Type B pancreatic cell (in vitro differentiated cells): ENCODE measurements at places on chromosomes 2 and 18. TPM values are rescaled to one million over a fixed set of nuclear protein-coding genes. Genes with fewer than 3 reads are reported as not detected.

DNA sequence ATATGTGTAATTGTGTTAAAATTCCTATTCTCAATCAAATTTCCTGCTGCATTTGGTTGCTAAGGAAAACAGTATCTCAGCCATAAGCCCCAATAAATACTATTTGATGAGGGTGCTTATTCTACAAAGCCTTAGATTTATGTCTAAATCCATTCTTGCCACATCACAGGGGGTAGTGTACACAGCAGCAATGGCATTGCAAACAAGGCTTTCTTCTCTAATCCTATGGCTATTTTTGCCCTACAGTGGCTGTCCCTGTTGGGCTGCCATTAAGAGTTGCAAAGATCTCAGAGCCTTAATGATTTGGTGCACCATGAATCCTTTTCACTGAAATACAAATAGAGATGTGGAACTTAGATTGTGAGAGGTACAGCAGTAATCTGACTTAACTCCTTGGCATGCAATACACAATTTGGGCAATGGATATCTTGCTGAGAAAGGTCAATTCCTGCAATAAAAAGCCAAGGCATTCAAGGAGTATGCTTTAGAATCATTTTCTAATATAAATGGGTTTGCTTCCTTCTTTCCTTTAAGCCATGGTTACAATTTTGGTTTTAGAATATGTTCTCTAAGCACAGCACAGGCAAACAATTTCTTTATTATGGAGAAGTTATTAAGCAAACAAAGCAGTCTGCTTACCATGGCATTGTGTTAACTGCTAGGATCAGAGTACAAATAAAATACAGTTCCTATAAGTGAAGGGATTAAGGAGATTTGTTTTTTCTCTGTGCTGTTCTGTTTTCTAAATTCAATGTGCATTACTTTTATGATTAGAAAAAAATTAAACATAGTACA, 69.8 kb upstream of the CD302 start:
- no peak overlapping the region for H3K27ac ChIP-seq
- no peaks in the 10 kb centered on the region for H3K27me3 ChIP-seq

GRCh38 chr18:48922226-48922800, 28.5 kb downstream of the SMAD7 start:
- H3K27ac ChIP-seq = peak overlapping the region; percentile 19
- H3K27me3 ChIP-seq = no peaks in the 10 kb centered on the region
- H3K4me1 ChIP-seq = peaks cover 53% of the 10 kb centered on the region

GRCh38 chr2:173238385-173238784, 116.3 kb upstream of the CDCA7 start:
- H3K36me3 ChIP-seq = peaks cover 23% of the 10 kb centered on the region
- no peak for DNase-seq
- no peak overlapping the region for H3K27ac ChIP-seq

EPB41L3 gene
- 58.1 and 65.9 TPM in 2 replicates for total RNA-seq

GRCh38 chr2:17892770-17893534, 14.5 kb downstream of the KCNS3 start:
- no peaks in the 10 kb centered on the region for H3K36me3 ChIP-seq
- H3K27me3 ChIP-seq = peaks cover 2% of the 10 kb centered on the region
- no peak overlapping the region for H3K4me3 ChIP-seq
- DNase-seq = no peak
- H3K4me1 ChIP-seq = no peaks in the 10 kb centered on the region

DNA sequence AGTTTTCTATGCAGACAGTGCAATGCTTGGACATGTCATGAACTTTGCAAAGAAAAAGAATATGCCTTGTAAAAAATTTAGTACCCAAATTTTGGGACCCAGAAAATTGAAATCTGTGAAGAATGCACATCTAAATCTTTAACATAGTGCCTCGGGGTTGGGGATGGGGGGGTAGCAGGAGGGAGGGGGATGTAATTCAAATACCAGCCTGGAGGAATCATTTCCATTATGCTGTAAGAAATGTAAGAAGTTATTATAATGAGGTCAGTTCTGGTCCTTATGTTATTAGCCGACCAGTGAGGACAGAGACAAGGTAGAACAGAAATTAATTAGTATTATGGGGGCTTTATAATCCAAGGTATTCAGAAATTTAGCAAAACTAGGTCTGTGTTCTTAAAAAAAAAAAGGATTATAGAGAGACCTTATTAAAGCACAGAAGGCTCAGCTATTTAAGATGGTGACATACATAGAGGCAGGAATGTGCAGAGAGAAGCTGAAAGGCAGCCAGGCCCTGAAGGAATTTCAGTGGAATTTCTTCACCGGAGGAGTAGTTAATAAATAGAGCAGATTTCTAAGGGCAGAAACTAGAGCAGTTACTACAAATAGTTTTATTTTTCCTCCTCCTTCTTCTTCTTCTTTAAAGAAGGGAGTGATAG, 89.0 kb upstream of the RBMS1 start:
- H3K4me3 ChIP-seq = peak overlapping the region; percentile 21
- DNase-seq = no peak
- H3K4me1 ChIP-seq = peaks cover 23% of the 10 kb centered on the region
- H3K36me3 ChIP-seq = peaks cover 3% of the 10 kb centered on the region
- peak overlapping the region; percentile 79 for H3K27ac ChIP-seq
- no peaks in the 10 kb centered on the region for H3K27me3 ChIP-seq

ARHGEF33 gene
- 1.0 and 1.5 TPM in 2 replicates for total RNA-seq

GRCh38 chr2:45214550-45214949, 205.3 kb upstream of the SIX2 start:
- H3K4me1 ChIP-seq = peaks cover 5% of the 10 kb centered on the region
- peaks cover 4% of the 10 kb centered on the region for H3K36me3 ChIP-seq
- no peak overlapping the region for H3K4me3 ChIP-seq
- H3K27ac ChIP-seq = no peak overlapping the region

LBX2 gene
- 1.5 and 2.8 TPM in 2 replicates for total RNA-seq

DNA sequence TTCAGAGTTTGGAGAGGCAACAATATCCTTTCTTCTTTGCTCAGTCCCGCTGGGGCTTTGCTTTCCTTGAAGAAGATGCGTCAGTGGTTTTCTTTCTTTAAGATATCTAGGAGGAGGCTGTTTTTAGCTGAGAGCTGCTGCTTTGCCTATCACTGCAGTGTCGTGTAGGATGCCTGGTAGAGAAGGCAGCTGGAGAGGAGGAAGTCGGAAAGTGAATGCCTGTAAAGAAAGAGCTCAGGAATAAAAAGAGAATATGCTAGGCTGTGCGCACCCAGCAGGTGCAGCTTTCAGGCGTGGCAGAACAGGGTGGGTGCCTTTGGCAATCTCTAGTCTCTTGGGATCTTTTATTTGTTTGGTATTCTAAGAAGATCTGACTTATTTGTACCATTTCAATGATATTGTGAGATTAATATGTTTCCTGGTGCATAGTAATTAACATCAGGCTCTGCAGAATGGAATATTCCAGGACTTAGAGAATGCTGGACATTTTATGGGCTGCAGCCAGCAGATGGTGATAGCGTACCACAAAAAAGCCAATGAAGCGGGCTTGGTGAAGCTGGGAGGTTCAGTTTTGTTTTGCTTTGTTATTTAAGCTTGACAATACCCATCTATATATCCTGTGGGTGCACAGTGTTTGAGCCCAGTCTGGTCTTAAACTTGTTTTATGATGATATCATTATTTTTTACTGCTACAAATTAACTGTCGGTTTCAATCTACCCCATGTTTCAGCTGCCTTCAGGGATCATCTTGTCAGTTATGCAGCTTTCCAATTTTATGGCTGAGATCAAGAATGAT, 34.9 kb downstream of the CAVIN2 start:
- DNase-seq = no peak
- H3K27me3 ChIP-seq = peaks cover 3% of the 10 kb centered on the region
- peaks cover 3% of the 10 kb centered on the region for H3K4me1 ChIP-seq

DNA sequence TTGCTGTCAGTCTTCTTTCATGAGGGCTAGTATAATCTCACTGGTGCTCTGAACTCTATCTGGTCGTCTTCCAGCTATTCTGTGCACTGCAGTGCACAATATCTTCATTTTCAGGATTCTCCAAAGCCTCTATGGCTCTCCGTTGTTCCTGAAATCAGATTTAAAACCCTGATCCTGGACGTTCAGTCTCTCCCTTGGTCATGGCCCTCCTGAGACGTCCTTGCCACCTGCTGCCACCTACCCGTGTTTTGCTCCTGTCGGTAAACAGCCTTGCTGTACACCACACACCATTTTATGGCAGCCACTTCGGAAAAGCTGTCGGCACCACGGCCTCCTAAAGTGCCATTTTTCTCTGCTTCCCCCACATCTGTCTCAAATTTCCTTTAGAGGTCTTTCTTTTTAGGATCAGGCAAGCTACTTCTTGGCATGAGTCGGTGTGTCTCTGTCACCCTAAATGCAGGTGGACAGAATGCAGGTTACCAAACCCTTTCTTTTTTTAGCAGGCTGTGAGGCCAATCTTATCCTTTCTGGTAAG, 170.0 kb downstream of the HRH4 start:
- no peak for DNase-seq
- H3K27ac ChIP-seq = no peak overlapping the region
- peaks cover 4% of the 10 kb centered on the region for H3K27me3 ChIP-seq
- H3K4me1 ChIP-seq = peaks cover 6% of the 10 kb centered on the region

DNA sequence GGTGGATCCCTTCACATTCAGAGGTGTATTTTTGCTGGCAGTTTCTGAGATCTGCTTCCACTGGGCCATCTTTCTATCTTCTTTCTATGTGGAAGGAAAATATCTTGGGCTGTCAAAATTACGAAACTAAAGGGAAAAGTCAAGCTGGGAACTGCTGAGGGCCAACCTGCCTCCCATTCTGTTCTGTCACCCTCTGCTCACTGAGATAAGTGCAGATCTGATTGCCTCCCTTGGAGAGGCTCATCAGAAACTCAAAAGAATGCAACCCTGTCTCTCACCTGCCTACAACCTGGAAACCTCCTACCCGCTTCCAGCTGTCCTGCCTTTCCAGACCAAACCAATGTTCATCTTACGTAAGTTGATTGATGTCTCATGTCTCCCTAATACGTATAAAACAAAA, 26.5 kb downstream of the RAX start:
- peaks cover 6% of the 10 kb centered on the region for H3K4me1 ChIP-seq
- no peak overlapping the region for H3K4me3 ChIP-seq
- peaks cover 72% of the 10 kb centered on the region for H3K27me3 ChIP-seq

CYBRD1 gene
- 12.9 and 21.1 TPM in 2 replicates for total RNA-seq

DNA sequence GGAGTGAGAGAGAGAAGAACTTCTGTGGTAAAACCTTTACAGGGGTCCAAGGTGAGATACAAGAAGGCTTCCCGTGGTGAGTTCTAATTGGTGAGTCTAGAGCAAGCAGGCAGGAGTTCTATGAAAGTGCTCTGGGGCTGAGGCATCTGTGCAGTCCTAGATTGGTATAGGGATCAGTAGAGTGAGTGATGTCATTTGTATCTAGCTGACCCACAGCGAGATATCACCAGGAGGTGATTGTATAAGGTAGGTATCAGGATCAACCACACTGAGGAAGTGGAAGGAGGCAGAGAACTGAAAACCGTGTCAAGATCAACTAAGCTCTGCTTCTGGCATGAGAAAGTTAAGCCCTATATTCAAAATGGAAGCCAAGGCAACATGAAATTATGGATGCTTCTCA, 1648.9 kb upstream of the TMEFF2 start:
- no peak overlapping the region for H3K4me3 ChIP-seq
- no peaks in the 10 kb centered on the region for H3K27me3 ChIP-seq
- H3K27ac ChIP-seq = no peak overlapping the region
- no peaks in the 10 kb centered on the region for H3K36me3 ChIP-seq

- H3K27ac ChIP-seq = no peak overlapping the region
- peaks cover 18% of the 10 kb centered on the region for H3K4me1 ChIP-seq
- DNase-seq = no peak
- H3K36me3 ChIP-seq = peaks cover 3% of the 10 kb centered on the region
Measured at GRCh38 chr2:212908682-212909435, 242.6 kb downstream of the IKZF2 start.

DNA sequence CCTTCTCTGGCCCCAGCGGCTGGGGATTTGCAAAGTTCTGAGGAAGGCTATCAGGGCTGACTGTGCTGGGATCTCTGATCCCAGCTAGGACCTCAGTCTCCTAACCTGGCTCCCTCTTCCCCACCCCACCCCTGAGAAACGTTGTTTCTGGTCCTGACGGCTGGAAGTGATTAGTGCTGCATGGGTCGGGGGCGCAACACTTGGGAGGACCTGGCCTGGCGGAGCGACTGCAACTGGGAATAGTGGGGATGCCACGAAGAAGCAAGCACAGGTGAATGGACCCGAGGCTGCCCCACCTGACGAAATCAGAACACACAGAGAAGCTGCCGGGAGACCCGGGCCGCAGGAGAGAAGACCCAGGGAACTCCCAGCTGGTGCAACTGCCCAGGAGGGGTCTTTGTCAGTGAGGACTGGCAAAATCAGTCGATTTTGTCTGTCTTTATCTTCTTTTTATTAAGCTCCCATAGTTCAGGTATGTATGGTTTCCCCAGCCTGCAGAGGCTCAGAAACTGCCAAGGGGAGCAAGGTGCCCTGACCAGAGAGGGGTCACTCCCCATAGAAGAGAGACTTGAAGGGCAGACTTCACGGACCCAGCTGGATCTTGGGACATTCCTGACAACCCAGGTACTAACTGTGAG, 656 bp upstream of the LBX2 start:
- H3K36me3 ChIP-seq = peaks cover 16% of the 10 kb centered on the region
- peaks cover 94% of the 10 kb centered on the region for H3K27me3 ChIP-seq
- no peak for DNase-seq
- H3K4me1 ChIP-seq = peaks cover 37% of the 10 kb centered on the region

RELCH gene
- 27.4 and 30.6 TPM in 2 replicates for total RNA-seq

GRCh38 chr2:224997802-224998201, 44.5 kb downstream of the DOCK10 start:
- H3K27ac ChIP-seq = no peak overlapping the region
- peaks cover 26% of the 10 kb centered on the region for H3K27me3 ChIP-seq
- DNase-seq = no peak
- no peaks in the 10 kb centered on the region for H3K4me1 ChIP-seq
- no peak overlapping the region for H3K4me3 ChIP-seq

COLEC12 gene
- 6.5 and 61.3 TPM in 2 replicates for total RNA-seq

- no peaks in the 10 kb centered on the region for H3K4me1 ChIP-seq
- H3K4me3 ChIP-seq = no peak overlapping the region
- DNase-seq = no peak
- no peak overlapping the region for H3K27ac ChIP-seq
Measured at GRCh38 chr2:239424337-239425045, 23.7 kb upstream of the HDAC4 start.

DNA sequence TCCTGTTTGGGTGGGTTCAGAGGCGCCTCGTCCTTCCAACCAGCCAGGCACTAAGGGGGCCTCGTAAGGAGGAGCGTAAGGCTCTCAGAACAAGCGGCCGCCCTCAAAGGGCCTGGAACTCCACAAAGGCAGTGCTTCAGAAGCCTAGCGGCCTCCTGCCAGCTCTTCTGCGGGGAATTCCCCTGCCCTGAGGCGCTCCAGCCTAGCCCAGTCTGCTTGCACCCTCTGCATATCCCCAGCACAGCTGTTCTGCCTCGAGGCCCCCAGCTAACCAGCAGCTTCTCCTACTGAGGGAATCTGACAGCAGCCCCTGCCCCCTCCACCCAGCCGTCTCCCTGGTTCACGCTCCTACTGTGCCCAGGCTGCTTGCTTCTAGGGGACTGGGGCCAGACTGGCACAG, 265.9 kb downstream of the TFCP2L1 start:
- H3K36me3 ChIP-seq = peaks cover 3% of the 10 kb centered on the region
- peaks cover 13% of the 10 kb centered on the region for H3K27me3 ChIP-seq
- no peak overlapping the region for H3K4me3 ChIP-seq
- DNase-seq = peak; percentile 51
- peaks cover 21% of the 10 kb centered on the region for H3K4me1 ChIP-seq

- H3K27me3 ChIP-seq = peaks cover 26% of the 10 kb centered on the region
- H3K27ac ChIP-seq = no peak overlapping the region
- no peak for DNase-seq
- H3K4me3 ChIP-seq = no peak overlapping the region
- no peaks in the 10 kb centered on the region for H3K36me3 ChIP-seq
Measured at GRCh38 chr2:10817413-10817812, 4.8 kb upstream of the PDIA6 start.
